Thoracic aorta (tissue), 2 donors: ENCODE measurements at places on chromosomes 13 and 19. TPM values are rescaled to one million over a fixed set of nuclear protein-coding genes. Genes with fewer than 3 reads are reported as not detected.

Gene POLR1D
- total RNA-seq = 89.0 TPM

Gene COL4A2
- 999 TPM for total RNA-seq

Gene ANGPTL8
- not detected for total RNA-seq

Gene ZNF560
- total RNA-seq = not detected

Gene ZNF429
- 7.5 TPM for total RNA-seq

DNA sequence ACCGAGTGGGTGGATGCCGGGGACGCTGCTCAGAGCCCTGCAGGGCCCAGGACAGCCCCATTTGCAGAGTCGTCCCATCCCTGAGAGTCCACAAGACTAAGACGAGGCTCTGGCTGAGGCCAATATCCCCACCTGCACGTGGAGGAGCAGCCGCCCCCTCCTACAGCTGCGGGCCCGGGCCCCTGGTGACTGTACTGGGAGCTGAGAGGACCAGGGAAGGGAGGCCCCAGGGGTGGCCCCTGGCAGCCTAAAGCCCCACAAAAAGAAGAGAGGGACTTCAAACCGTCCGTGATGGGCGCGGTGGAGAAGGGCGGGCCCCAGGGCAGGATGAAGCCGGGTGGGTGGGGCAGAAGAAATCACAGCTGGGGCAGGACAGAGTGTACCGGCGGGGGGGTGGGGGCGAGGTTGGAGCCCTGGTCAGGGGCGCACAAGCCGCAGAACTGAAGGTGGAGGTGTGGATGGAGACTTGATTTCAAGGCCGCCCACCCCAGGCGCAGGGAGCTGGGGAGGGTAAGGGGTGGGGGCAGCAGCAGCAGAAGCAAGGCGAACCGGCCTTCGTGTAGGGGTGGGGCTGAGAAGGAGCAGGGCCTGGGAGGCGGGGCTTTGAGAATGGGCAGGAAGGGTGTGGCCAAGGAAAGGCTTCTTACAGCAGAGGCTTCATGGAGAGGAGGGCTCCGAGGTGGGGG lies 12.9 kb downstream of the CFD start:
- no peak for DNase-seq

- no peak for DNase-seq
These were observed 904 bp upstream of the ARHGAP33 start for GRCh38 chr19:35774274-35775045.

DNA sequence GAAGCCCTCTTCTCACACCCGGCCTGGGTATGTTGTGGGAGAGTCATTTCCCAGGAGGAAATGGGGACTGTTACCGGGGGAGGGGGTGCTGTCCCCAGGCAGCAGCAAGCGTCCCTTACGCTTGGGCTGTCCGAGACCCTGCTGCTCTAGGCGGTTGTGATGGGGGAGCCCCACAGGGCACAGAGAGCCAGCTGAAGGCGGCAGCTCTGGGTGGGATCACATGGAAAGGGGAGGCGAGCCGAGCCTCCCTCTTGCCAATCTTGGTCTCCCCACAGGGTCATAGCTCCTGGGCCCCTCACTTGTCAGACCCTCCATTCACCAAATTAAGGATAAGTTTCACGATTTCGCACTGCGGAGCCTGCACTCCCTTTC lies 22.0 kb downstream of the EPN1 start:
- no peak for DNase-seq

DNA sequence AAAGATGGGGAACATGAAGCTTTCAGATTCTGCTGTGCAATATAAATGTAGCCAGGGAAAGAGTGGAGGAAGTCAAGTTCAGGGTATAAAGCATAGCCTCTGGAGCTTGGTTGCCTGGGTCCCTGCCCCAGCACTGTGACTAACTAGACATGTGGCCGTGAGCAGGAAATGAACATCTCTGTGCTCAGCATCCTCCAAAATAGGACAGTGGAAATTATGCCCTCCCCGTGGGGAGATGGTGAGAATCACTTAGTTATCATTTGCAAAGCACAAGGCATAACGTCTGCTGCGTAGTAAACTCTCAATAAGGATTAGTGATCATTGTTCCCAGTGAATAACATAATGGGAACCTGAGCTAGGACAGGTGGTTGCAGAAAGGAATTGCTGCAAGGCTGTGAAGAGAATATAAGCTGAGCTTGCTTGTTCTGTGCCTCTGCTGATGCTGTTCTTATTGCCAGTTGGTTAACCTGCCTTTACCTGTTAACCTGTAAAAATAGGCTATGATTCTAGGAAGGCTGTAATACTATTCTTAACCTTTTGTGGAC lies 441.0 kb downstream of the COG6 start:
- DNase-seq = no peak

DNA sequence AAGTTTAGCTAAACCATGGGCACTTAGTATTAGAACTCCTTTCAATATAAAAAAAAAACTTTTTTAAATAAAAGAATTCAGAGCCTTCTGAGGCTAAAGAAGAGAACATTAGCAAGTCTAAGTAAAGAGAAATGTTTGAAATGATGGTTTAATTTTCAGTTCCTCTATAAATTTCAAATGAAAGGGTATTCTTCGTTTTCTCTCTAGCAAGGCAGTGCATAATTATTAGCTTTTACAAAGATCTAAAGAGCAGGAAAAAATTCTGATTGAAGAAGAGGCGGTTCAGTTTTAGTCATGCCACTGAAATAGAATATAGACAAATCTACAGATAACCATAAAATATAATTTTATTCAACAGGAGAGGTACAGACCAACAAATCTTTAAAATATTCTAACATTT lies 18.0 kb downstream of the SUCLA2 start:
- DNase-seq = no peak

DNA sequence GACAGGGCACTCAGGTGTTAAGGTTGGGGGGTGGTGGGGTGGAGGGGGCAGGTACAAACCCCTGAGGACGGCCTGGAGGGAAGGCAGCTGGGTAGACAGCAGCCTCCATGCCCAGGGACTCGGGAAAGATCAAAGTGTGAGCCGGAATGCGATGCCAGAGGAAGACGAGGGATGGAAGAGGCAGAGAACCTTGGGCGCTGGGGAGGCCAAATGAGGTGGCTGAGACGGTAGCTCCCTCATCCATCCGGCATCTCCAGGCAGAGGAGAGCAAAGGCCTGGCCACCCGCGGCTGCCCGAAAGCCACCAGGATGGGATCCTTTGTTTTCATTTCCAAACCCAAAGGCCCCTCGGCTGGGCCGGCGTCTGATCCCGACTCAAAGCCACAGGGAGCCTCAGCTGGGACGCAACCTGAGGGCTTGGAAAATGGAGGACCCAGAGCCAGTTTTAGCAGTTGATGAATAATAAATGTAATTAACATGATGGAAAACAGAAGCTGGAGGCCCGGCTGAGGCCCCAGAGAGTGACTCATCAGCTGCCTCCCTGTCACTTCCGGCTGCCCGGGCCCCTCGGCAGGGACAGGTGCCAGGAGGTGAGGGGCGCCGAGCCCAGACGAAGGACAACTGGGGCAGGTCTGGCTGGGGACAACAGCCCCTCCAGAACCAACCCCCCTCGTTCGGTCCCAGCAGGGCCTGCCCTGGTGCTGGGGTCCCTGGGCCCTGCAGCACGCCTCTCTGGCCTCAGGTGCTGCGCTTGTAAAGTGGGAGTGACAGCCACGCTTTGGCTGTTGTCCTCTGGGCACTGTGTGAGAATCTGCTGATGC lies 61.6 kb downstream of the CEBPG start:
- no peak for DNase-seq

DNA sequence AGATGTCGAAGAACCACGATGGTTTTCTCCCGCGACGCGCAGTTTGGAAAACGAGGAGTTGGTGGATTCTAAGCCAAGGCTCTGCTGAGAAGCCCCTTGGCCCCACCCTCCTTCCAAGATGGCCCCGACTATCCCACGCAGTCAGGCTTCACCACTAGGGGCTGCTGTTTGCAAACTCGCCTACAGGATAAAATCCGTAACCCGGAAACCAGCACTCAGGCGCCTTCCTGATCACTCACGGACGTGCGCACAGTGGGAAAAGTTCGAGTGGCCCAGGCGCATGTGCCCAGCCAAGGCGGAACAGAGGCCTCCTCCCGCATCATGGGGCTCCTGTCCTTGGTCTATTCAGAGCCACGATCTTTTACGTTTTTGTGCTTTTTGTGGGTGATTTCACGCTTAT lies 19.2 kb upstream of the UQCR11 start:
- DNase-seq = no peak

- no peak for DNase-seq
These were observed 70.1 kb downstream of the MLLT1 start for GRCh38 chr19:6209680-6210079.
